ENCODE measurements at places on chromosomes 12 and 14.

- no peak for DNase-seq
These were observed 23.1 kb upstream of the BCL2L14 start for GRCh38 chr12:12047682-12048081.

GRCh38 chr14:70811050-70811449 lies 1.7 kb upstream of the MAP3K9 start:
- DNase-seq: peak; percentile 23

- DNase-seq: peak; percentile 69
These were observed 8.0 kb upstream of the EVL start for GRCh38 chr14:100056964-100057795.

DNA sequence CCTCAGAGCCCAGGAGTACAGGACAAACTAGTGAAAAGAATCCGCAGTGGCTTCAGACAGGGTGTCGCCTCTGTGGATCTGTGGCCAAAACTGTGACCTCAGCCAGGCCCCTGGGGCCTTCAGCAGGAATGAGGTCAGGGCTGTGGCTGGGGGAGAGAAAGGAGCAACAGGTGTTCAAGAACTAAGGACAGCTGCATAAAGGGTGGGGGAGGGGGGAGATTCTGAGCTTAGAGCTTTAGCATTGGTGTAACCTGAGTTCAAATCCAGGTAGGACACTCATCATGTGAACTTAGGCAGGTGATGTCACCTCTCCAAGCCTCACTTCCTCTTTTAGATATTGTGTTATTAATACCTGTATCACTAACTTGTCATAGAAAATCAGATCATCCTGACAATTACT lies 40.9 kb upstream of the CORO1C start:
- DNase-seq: peak; percentile 85

- peak; percentile 31 for DNase-seq
These were observed 1.7 kb downstream of the CDK17 start for GRCh38 chr12:96398424-96399119.

DNA sequence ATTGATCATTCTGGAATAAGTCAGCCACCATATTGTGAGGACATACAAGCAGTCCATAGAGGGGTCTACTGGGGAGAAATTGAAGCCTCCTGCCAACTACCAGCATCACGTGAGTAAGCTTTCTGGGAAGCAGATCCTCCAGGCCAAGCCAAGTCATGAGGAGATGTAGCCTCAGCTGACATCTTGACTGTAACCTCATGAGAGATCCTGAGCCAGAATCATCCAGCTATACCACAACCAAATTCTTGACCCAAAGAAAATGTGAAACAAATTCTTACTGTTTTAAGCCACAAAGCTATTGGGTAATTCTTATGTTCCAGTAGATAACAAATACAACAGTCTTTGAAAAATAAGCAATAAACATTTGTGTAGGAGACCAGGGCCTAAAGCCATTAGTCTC lies 479.4 kb upstream of the DCN start:
- no peak for DNase-seq

DNA sequence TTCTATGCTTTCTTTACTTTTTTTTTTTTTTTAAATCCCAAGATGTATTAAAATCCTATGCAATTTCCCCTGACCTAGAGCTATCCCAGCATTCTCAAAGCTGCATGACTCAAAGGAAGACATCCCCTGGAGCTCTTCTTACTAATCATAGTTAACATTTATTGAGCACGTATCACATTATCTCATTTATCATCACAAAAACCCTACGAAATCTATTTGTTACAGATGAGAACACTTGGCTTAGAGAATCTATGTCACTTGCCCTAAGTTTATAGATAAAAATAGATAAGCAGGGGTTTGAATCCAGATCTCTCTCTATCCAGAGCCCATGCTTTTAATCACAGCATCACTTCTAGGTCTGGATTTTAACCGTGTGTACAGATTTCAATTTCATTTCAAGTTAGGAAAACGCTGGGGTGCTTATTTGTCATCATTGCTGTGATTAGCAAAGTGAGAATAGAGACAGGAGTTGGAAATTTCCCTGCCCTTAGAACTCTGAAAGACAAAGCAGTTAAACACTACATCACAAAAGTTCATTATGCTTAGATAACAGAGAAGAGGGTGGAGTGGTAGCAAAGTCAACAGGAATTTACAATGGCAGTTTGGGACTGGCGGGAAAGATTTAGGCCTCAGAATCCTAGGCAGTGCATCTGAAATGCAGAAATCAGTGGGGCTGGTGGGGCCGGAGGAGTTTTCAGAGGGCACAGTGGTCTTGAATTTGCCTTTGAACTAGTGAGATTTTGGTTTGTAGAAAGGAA lies 177.7 kb upstream of the FRMD6 start:
- DNase-seq: no peak

DNA sequence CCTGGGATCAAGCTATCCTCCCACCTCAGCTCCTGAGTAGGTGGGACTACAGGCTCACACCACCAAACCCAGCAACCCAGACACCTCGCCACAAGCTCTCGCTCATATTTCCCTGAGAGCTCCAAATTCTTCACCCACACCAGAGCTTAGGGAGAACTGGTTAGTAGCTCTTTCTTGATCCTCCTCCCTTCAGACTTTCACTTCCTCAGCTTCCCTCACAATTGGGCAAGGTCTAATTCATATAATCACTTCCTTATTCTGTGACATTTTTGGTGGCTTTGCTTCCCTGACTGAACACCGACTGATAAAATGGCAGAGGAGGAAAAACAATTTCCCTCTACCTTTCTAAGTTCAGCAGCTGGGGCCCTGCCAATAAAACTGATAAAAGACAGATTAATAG lies 88.5 kb downstream of the GXYLT1 start:
- peak; percentile 36 for DNase-seq

- no peak for DNase-seq
These were observed at the start of gene PRH2 for GRCh38 chr12:10928746-10929286. TSS of gene PRH2 (plus strand) at chr12:10929236. CDS start at chr12:10929274, 38 bp downstream.

DNA sequence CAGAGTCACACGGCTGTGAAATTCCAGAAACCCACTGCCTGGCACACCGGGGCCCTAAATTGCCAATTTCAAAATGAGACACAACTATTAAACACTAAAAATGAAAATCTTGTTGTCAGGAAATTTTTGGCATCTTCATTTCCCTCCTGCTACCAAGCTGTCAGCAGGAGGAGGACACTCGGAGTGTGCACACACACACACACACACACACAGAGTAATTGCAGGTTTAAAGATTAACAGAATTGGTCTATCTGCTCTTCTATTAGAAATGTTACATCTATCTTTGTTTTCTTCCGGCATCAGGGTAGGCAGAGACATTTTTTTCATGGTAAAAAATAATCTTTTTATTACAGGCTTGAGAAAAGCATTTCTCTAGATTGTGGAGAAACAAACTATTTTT lies 314.2 kb downstream of the EGLN3 start:
- no peak for DNase-seq

DNA sequence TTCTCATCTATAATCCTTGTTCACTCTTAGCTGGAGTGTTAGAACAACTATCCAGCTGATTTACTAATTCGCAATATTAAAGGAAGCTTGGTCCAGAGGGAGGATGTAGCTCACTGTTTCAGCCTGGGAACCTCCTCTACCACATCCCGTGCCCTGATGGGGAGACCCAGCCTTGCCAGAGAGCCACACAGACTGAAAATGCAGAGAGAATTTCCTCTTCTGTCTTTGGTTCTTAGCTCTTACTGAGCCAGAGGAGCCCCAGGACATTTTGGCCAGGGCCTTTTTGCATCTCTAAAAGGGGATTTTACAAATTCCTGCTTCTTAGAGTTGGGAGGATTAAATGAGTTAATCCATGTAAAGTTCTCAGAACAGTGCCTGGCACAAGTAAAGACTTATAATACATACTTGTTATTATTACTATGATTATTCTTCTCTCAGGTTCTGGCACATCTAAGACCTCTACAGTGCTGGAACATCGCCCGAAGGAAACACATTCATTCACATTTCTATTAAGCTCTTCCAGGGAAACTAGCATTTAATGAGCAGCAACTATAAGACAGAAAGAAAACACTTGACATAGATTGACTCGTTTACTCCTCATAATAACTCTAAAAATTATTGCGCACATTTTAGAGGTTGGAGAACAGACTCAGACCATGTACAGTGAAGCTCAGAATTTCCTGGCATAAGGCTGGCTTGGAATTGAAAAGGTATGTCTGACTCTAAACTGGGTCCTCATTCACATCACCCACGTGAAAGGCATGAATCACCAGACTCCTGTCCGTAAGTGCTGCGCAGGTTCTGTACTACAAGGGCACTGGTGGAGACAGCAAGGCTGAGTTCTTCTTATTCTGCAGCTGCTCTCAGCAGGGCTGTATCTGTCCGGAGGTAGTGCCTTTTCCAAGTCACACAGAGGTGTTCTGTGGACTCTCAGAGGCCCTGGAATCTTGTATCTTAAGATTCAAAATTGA lies 27.8 kb upstream of the AEBP2 start:
- no peak for DNase-seq

- DNase-seq: no peak
These were observed 148.0 kb upstream of the G2E3 start for GRCh38 chr14:30410986-30411385.

- DNase-seq: no peak
These were observed 371.5 kb downstream of the ALG10 start for GRCh38 chr12:34393821-34394150.

- no peak for DNase-seq
These were observed 92.5 kb downstream of the BCL11B start for GRCh38 chr14:99179506-99179905.

GRCh38 chr12:6306599-6307220 lies 3.8 kb upstream of the PLEKHG6 start:
- no peak for DNase-seq

GRCh38 chr14:58501214-58501816 lies 73.8 kb downstream of the KIAA0586 start:
- peak; percentile 82 for DNase-seq

Measured in GM12865 (cell line).